ENCODE measurements at places on chromosomes 1 and 21. TPM values are rescaled to one million over a fixed set of nuclear protein-coding genes. Genes with fewer than 3 reads are reported as not detected.

LAMB3 gene
- 6.8 TPM for total RNA-seq

DNA sequence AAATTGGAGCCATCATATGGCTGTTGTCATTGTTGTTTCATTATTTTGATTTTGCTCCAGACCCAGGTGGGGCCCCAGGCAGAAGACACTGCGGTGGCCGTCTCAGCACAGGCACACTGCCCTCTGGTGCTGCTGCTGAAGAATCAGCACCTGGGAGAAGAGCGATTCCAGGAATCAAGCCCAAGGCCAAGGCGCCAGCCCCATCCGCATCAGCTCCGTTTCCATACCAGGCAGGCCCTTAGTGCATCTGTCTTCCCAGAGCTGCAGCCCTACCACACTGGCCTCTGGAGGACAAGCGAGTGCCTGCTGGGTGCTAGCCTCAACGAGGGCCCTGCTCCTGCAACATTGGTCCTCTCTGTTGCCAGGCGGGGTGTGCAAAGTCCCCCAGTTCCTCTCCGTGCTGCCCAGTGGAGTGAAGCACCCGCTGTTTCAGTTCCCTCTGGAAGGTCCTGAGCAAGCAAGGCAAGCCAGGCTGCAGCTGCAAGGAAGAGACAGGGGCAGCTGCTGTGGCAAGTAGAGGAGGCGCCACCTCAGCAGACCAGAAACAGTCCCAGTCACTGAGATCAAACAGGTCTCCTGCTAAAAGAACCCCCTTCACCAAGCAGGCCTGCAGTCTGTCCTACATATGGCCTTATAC lies 5.2 kb downstream of the GRIK3 start:
- no peak overlapping the region for H3K27ac ChIP-seq
- H3K4me3 ChIP-seq: no peak overlapping the region
- H3K4me1 ChIP-seq: no peaks in the 10 kb centered on the region
- no peaks in the 10 kb centered on the region for H3K36me3 ChIP-seq
- DNase-seq: no peak

EFCAB14 gene
- 51.6 TPM for total RNA-seq

DNA sequence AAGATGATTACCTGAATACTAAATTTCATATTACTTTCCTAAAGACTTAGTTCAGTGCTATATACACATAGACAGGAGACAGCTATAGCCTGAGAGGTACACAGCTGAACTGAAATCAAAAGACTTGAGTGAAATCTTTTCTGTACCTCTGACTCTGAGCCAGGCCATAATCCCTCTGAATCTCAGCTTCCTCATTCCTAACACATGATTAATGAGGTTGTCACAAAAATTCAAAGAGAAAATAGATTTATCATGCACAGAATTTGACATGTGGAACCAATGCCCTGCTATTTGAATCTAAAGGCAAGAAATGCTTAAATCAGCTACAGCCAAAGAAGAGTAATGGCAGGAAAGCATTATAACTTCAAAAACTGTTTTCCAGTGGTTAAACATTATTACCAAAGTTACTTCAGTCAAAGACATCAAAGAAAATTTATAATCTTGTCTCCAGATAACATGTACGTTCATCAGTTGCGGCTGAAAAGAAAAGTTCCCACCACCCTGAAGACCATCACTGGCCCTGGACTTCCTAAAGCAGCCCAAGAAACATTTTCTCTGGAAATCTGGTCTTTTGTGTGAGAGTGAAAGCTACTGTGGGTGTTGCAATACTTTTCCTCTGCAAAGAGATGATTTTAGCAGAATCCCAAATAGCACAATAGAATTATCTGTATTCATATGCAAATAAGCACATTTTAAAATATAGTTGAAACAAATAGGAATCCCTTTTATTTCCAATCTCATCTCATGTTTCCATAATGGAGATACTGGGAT lies 13.8 kb upstream of the ATP1A1 start:
- DNase-seq: peak; percentile 27
- H3K4me3 ChIP-seq: no peak overlapping the region
- no peaks in the 10 kb centered on the region for H3K4me1 ChIP-seq
- no peak overlapping the region for H3K27ac ChIP-seq

- H3K4me1 ChIP-seq: peaks cover 22% of the 10 kb centered on the region
- no peaks in the 10 kb centered on the region for H3K36me3 ChIP-seq
- DNase-seq: no peak
- no peaks in the 10 kb centered on the region for H3K27me3 ChIP-seq
- H3K27ac ChIP-seq: 0 out of 2 replicates have a peak overlapping the region, but pooled peaks have one; percentile 17
Measured at GRCh38 chr1:59739111-59739510, 75.6 kb upstream of the HOOK1 start.

DNA sequence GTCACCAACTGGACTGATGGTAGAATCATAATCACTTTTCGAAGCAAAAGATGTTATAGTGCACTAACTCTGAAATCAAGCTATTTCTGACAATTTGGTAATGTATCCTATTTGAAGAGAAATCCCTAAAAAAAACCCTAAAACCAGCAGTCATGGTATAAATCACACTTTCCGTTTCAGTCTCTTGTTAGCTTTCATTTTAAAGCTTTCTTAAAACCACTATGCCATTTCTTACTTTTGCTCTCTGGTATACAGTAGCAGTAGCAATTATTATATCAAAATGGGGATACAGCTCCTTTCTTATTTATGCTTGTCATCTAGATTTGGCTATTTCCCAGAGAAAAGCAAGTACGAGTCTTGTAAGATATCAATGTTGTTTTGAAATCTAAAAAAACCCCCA lies 323.3 kb downstream of the KCTD3 start:
- peaks cover 48% of the 10 kb centered on the region for H3K27me3 ChIP-seq
- no peaks in the 10 kb centered on the region for H3K36me3 ChIP-seq
- no peak overlapping the region for H3K27ac ChIP-seq
- peaks cover 11% of the 10 kb centered on the region for H3K4me1 ChIP-seq
- no peak overlapping the region for H3K4me3 ChIP-seq

GRCh38 chr1:203267347-203267846 lies 37.9 kb upstream of the BTG2 start:
- peak overlapping the region; percentile 33 for H3K27ac ChIP-seq
- no peaks in the 10 kb centered on the region for H3K4me1 ChIP-seq
- no peaks in the 10 kb centered on the region for H3K36me3 ChIP-seq
- DNase-seq: peak; percentile 90

GRCh38 chr1:106600626-106601025 lies 455.8 kb upstream of the PRMT6 start:
- H3K4me3 ChIP-seq: no peak overlapping the region
- no peaks in the 10 kb centered on the region for H3K4me1 ChIP-seq
- H3K36me3 ChIP-seq: no peaks in the 10 kb centered on the region

MYBPH gene
- 1.4 TPM for total RNA-seq

DNA sequence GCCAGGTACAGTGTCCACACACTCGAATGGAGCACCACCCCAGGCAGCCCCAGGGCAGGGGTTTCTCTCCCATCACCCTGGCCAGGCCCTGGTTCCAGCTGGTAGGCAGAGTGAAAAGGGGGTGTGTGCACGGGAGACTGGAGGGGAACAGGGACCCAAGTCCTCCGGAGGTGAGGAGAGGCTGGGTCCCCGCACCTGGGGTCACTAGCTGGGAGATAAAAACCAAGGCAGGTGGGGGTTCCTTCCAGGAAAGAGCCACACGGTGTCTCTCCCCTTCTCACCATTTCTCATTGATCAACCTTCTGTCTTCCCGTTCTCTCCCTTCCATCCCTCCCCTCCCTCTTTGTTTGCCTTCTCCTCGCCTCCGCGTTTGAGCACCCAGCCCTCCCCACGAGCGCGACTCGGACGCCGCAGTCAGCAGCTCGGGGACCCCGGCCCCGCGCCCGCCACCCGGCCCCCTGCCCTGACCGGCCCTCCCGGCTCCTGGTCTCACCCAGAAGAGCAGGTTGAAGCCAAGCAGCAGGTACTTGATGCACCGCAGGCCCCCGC lies 358 bp downstream of the TSPAN2 start:
- no peaks in the 10 kb centered on the region for H3K27me3 ChIP-seq
- H3K36me3 ChIP-seq: no peaks in the 10 kb centered on the region
- peak overlapping the region; percentile 78 for H3K4me3 ChIP-seq
- H3K4me1 ChIP-seq: peaks cover 14% of the 10 kb centered on the region
- DNase-seq: no peak

DNA sequence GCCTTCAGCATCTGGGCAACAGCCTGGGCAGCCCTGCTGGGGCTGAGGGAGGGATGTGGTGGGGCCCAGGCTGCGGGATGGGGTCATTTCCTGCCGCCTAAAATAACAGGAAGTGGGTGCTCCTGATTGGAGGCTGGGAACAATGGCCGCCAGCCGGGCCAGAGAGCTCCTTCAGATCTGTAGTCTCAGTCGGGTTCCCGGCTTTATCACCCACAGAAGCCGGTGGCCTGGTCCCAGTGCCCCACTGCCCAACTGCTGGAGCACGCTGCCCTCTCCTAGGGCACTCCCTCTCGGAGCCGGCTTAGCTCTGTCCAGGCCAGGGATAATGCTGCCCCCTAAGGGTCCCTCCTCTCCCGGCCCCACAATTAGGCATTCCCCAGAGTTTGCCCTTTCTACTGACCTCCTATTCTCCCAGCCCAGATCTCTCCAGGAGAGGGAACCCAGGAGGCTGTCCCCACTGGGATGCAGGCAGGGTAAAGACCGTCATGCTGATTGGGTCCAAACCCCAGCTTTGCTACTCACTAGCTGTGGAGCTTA lies 5.1 kb downstream of the MAP7D1 start:
- H3K27me3 ChIP-seq: no peaks in the 10 kb centered on the region
- H3K27ac ChIP-seq: peak overlapping the region; percentile 95
- H3K36me3 ChIP-seq: 0 out of 2 replicates have a peak, but pooled peaks cover 2% of the 10 kb centered on the region
- peak overlapping the region; percentile 70 for H3K4me3 ChIP-seq

GRCh38 chr1:147717051-147717705 lies 43.2 kb downstream of the GJA5 start:
- no peaks in the 10 kb centered on the region for H3K36me3 ChIP-seq
- no peak overlapping the region for H3K4me3 ChIP-seq
- no peaks in the 10 kb centered on the region for H3K4me1 ChIP-seq
- no peak for DNase-seq
- no peak overlapping the region for H3K27ac ChIP-seq
- peaks cover 8% of the 10 kb centered on the region for H3K27me3 ChIP-seq

DNA sequence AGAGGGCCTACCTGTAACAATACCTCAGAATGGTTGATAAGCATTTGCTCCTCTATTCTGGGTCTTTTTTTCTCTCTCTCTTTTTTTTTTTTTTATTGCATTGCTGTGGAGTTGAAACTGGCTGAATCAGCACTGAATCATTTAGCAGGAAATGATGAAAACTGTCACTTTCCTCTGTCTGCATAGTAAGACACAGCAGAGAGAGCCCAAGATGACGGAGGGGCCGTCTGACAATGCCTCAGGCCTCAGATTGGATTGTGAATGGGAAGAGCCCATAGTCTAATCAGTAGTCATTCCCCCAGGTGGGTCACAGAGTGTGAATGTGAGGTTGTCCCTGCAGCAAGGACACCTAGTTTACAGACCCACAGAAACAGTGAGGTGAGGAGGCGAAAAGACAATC lies 193.2 kb upstream of the PLXNA2 start:
- no peak overlapping the region for H3K4me3 ChIP-seq
- peak overlapping the region; percentile 25 for H3K27ac ChIP-seq
- peaks cover 25% of the 10 kb centered on the region for H3K4me1 ChIP-seq

- H3K36me3 ChIP-seq: no peaks in the 10 kb centered on the region
- no peak overlapping the region for H3K4me3 ChIP-seq
- no peak overlapping the region for H3K27ac ChIP-seq
- DNase-seq: no peak
- no peaks in the 10 kb centered on the region for H3K27me3 ChIP-seq
Measured at GRCh38 chr1:166903232-166903631, 27.2 kb upstream of the TADA1 start.

DNA sequence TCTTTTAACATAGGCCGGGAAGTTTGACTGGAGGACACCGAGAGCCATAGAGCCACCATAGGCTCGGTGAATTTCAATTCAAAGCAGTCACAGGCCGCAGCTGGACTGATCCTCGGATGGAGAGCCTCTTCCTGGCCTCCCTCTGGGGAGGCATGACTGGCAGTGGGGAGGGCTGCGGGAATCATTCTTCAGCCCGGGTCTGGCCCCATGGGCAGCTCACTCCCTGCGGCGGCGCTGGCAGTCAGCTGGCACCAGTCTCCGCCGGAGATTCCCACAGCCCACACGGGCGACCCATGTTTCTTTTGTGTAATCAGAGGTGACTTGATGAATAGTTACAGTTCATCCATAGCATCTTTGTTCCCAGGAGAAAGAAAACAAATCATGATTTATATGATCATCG lies 10.6 kb downstream of the ESPN start:
- no peaks in the 10 kb centered on the region for H3K4me1 ChIP-seq
- H3K27me3 ChIP-seq: peaks cover 11% of the 10 kb centered on the region
- H3K4me3 ChIP-seq: no peak overlapping the region
- H3K27ac ChIP-seq: no peak overlapping the region

- H3K4me3 ChIP-seq: no peak overlapping the region
- DNase-seq: no peak
- H3K27me3 ChIP-seq: no peaks in the 10 kb centered on the region
- H3K36me3 ChIP-seq: no peaks in the 10 kb centered on the region
- H3K27ac ChIP-seq: no peak overlapping the region
- peaks cover 15% of the 10 kb centered on the region for H3K4me1 ChIP-seq
Measured at GRCh38 chr1:119639109-119639508, 9.0 kb downstream of the ZNF697 start.

SH2D5 gene
- total RNA-seq: 1.4 TPM

GRCh38 chr1:221487781-221488524 lies 253.9 kb downstream of the DUSP10 start:
- peak; percentile 68 for DNase-seq
- H3K27ac ChIP-seq: no peak overlapping the region
- no peak overlapping the region for H3K4me3 ChIP-seq
- H3K27me3 ChIP-seq: no peaks in the 10 kb centered on the region

DNA sequence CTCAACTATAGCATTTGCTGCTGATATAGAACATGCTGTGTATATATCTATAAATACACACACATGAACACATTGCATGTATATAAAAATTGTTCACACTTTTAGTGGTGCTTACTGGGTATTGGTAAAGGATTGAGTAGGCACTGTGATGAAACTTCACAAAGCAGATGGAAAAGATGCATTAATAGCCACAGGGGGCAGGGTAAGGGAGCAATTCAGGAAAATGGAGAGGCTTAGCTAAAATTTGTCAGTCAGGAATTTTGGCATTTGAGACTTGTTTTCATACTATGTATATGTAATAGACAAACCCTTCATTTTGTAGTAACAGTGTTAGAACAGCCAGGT lies 633 bp upstream of the PPFIA4 start:
- H3K27me3 ChIP-seq: no peaks in the 10 kb centered on the region
- H3K36me3 ChIP-seq: peaks cover 31% of the 10 kb centered on the region
- peak; percentile 42 for DNase-seq

DNA sequence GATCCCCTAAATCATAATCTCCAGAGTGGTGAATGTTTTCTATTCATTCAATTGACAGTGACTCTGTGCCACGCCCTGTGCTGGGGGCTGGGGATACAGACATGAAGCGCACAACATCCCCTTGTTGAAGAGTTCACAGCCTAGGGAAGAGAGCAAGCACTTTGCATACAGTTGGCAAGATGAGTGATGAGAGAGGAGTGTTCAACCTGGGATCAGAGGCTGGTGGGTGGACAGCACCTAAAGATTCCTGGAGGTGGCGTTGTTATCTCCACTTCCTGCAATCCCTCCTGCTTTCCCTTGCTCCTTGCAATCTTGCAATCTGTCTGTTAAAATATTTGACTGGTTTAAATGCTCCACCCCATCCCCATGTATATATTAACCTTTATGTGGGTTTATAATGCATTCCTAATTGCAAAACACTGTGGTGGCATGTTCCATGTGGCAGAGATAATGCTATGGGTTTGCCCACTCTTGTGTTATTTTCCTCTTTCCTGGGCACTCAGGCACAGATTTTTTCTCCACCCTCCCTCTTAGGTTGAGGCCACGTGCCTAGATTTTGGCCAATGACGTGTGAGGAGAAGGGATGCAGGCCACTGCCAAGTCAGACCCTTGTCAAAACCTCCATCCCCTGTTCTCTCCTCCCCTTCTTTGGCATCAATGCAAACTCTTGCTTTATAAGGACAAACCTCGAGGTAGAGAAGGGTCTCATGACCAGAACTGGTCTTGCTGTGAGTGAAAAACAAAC lies 36.2 kb upstream of the GADD45A start:
- DNase-seq: no peak
- H3K36me3 ChIP-seq: no peaks in the 10 kb centered on the region
- H3K27ac ChIP-seq: no peak overlapping the region
- H3K27me3 ChIP-seq: no peaks in the 10 kb centered on the region
